ENCODE measurements at places on chromosomes 4 and X.

DNA sequence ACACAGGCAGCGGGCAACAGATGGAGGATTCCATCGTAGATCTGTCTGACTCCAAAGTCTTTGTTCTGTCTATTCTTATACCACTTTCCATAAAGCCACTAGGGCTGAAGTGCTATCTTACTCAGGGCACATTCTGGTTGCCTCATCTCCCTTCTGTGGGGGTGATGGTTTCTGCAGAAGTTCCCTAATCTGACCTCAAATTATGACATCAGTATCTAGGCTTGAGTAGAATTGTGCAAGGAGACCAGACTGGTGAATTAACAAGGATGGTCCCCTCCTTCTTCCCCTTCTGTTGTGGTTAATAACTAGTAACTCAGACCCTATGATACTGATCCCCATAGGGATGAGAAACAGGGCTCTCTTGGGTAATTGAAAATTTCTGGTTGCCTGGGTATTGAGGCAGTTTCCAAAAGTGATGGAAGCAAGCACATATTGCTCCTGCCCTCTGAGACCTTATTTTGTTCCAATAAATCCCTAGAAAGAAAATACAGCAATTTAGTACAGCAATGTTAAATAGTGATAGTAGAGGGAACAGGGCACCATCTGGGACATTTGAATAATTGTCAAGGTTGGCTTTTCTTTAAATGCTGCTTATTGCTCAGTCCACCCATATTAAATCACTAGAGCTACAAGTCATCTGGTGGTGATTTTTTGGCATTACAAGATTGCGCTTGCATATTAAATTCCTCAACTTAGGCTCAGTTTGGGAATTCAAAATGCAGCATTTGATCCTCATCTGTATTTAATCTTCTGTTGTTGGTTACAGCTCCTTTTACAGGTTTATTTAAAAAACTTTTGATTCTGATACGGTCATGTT, 57.3 kb upstream of the AP1S2 start:
- DNase-seq: no peak

DNA sequence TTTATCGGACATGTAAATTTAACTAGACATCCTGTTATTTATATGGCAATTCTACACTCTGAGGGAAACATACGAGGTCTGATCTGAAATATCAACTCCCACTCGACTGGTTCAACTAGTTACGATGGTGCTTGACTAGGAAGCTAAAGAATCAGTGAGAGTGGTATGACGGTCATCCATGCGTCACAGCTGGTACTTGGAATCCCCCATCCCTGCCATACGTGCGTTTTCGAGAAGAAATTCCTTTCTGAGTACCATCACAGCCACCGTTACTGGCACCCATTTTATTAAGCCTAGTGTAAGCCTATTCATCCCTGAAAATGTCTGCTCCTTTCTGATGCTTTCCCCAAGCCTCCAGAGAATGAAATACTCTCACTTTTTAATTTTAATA, 695 bp upstream of the PIGA start:
- no peak for DNase-seq

GRCh38 chr4:789571-790465, 36.1 kb downstream of the CPLX1 start:
- no peak for DNase-seq

DNA sequence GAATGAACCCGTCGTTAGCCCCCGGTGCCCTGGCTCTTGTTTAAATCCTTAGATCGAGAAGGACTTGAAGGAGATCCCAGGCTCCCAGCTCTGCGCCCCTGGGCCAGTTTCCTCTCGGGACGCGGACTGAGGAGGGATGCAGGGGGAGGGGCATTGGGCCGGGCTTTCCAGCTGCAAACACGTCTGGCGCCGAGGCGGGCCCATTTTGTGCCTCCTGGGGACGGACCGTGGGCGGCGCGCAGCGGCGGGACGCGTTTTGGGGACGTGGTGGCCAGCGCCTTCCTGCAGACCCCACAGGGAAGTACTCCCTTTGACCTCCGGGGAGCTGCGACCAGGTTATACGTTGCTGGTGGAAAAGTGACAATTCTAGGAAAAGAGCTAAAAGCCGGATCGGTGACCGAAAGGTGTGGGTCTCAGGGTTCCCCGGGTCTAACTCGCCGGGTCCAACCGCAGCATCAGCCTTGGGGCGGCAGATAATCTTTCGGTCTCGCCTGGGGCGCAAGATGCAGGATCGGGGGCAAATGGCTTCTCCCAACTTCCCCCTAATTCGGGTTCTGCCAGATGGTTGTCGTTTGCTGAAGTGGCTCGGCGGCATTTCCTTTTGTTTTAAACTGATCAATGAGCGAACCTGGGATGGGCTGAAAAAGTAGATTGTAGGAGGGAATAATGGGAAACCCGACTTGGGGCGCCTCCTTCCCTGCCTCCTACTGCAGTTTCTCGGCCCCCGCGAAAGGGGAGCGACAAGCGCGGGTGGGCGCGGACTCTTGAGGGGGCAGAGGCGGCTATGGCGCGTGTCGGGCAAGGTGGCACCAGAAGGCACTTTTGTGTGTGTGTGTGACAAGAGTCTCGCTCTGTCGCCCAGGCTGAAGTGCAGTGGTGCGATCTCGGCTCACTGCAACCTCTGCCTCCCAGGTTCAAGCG, 2.9 kb downstream of the PDGFRA start:
- no peak for DNase-seq

DNA sequence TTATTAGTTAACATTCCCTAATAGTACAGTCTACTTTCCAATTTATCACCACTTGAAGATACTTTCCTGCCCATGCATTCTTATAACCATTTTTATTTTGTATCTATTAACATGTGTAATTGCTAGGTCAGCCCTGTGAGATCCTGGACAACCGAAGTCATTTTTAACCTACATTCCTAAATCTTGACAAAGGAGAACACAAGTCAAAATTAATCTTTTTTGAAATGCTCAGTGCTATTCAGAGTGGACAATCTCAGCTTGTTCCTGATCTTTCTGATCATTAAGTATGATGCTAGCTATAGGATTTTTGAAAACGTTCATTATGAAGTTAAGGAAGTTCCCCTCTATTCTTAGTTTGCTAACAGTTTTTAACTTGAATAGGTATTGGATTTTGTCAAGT, 37.5 kb downstream of the ANXA10 start:
- DNase-seq: no peak

GRCh38 chr4:40782876-40783275, 33.1 kb downstream of the NSUN7 start:
- DNase-seq: no peak

DNA sequence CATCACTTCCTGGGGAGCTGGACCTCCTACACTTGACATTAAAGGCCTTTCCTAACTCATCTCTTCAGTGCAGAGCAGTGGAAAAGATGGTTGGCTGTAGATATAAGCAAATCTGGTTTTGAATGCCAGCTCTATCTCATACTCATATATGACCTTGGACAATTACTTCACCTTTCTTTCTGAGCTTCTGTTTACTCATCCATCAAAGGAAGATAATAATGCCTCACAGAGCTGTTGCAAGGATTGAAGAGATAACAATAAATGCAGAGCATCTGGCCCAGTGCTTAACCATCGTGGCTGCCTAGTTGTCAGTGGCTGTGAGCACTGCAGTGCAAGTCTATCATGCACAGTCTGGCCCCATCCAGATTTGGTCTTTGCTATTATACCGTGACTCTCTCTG, 148.1 kb upstream of the EOLA2 start:
- DNase-seq: no peak

DNA sequence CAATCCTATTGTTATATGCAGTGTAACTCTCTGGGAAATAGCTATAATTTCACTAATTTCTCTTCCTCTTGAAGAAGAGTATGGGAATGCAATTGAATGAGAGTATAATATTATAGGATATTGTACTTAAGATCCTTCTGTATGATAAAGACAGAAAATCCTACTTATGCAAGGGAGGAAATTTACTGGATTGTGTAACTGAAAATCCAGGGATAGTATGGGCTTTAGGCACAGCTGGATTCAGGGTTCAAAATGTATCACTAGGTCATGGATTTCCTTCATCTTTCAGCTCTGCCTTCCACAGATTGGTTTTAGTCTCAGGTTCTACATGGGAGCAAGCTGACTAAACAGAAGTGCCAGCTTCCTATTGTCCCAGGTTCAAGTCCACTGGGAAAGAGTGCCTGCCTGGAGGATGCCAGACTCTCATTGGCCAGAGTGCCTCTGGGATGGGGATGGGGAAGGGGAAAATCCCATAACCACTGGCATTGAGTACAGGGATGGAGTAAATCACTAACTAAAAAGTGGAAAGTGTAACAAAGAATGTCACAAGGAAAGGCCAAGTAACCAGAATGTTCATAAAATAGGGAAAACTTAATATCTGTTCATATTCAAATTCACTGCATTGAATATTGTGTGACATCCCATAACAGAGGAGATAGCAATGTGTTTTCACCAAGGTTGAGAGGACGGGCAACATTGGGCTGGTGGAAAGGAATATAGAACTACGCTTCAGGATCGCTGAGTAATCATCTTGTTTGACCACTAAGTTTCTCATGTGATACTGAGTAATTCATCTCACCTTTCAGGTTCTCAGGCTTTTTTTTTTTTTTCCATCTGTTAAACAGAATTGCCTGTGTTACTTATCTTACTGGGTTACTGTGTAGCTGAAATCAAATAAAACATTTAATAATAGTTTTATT, 75.7 kb downstream of the ANXA3 start:
- no peak for DNase-seq

DNA sequence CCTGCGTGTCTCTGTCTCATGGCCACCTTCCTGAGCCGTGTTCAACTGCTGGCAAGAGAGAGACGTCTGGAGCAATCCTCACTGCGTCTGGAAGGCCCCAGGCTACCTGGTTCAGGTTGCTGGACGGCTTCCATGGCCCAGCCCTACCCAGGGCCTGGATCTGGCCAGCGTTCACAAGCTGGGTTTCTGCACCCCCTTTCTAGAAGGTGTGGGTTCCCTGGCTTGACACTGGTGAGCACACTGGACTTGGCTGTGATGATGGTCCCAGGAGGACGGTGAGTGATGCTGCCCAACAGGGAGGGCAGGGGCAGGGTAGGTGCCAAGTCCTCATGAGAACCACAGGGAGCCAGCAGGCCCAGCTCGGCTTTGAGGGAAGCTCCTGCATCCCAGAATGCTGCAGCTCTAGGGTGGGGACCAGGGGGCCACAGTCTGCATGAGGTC, 63.4 kb downstream of the HTRA3 start:
- no peak for DNase-seq

- DNase-seq: no peak
Observed at GRCh38 chrX:70066646-70067045, 4.4 kb downstream of the OTUD6A start.

- DNase-seq: no peak
Observed at GRCh38 chrX:49287665-49288064, 15.8 kb upstream of the GAGE10 start.

DNA sequence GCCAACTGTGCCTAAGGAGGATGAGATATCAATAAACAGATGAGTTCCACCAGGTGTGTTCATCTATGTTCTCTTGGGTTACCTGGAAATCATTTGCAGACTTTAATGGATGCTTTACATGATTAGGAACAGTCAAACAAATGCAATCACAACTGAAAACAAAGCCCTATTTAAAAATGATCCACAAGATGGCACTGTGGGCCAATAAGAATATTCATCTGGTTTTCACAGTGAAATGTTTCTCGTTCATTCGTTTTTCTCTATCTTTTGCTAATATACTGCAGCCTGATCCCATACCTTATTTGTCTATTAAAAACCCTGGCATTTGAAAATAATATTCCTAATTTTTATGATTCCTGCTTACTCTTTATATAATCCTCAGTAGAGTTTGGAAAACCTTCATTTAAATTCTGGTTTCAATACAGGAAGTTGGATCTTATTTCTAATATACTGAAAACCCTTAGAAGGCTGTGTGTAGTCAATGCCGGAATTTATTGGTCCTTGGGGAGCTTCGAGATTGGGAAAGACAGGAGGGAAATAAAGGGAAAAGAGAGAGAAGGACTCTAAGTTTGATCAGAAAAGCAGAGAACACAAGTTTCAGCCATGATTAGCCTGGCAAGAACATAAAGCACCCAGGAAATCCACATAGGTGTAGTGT, 63.8 kb upstream of the TAPT1 start:
- no peak for DNase-seq

DNA sequence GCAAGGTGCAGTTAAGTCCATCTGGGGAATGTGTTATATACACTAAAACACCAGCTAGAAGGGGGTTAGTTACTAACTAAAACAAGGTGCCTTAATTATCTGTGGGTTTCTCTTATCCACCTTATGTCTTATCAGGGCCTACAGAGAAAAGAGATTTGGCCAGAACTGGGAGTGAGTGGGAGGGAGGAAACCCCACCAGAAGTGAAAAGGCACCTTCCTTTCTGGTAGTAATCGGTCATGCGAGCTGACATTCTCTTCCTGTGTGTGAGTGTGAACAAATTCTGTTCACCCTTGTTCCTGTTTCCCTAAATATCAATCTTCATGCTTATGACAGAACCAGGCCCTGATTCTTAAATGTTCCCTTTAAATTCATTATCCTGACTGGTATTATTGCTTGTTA, 43.5 kb downstream of the SRPX2 start:
- no peak for DNase-seq

DNA sequence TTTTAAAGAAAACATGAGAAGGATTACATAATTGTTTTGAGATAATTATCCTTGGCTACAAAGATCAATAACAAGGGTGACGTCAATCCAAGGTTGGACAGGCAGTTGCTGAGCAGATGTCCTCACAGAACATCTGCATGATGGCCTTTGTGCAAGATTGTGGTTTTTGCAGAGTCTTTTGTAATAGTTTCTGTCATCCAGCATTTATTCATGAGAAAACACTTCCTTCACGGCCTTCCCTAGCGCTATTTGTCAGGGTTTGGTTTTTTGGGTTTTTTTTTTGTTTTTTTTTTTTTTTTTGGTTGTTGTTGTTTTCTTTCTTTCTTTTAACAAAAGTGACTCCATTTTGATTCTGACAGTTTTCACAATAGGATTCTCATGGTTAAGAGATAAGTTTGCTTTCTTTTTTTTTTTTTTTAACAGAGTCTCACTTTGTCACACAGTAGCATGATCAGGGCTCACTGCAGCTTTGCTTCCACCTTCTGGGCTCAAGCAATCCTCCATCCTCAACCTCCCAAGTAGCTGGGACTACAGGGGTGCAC, 31.5 kb upstream of the ELF2 start:
- no peak for DNase-seq

DNA sequence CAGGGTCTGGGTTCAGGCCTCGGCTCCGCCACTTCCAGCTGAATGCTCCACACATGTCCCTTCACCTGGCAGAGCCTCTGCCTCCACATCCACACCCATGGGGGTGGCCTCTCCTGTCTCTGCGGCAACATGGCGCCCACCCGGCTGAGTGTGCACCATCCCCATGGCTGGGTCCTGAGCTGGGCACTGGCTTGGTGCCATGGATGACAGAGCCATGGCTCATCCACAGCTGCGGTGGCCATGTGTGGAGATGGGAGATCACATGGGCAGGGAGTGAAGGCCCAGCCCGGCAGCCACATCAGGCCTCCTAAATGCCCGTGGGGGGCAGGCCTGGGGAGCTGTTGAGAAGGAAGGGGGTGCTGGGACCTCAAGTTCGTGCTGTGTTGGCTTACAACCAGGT, 213.7 kb downstream of the AFAP1 start:
- DNase-seq: no peak

- no peak for DNase-seq
Observed at GRCh38 chrX:66049056-66049455, 9.2 kb upstream of the VSIG4 start.

- DNase-seq: no peak
Observed at GRCh38 chr4:54707406-54707805, 49.6 kb downstream of the KIT start.

All from NCI-H187 treated with DMSO at 0.1 percent for 48 hours (cell line).